ENCODE measurements at places on chromosomes 2 and 18.

DNA sequence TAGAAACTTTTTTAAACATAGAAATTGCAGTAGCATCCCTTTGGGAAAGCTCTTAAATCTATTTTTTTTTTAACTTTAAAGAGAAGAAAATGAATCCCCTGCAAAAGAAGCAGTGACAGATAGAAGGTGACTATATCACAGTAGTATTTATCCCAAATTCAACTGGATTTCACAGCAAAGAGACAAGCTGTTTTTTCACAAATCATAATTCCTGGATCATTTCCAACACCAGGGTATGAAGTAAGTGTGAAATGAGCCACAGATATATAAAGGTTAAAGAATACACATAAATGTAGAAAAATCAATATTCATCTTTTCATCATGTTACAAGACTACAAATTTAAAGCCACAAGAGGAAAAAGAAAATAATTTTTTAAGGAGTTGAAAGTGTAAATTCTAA, 1404.9 kb upstream of the NXPH2 start:
- DNase-seq, result no peak

GRCh38 chr2:24399434-24400206, 39.3 kb upstream of the ITSN2 start:
- DNase-seq, result no peak

GRCh38 chr18:58970943-58971790, 106.5 kb downstream of the ZNF532 start:
- no peak for DNase-seq

- DNase-seq, result no peak
Measured at GRCh38 chr2:227780981-227781615, 32.5 kb upstream of the CCL20 start.

Data from NT2/D1 (cell line).